Glomerular endothelial cell (primary cell): ENCODE measurements at places on chromosomes 5 and 9.

DNA sequence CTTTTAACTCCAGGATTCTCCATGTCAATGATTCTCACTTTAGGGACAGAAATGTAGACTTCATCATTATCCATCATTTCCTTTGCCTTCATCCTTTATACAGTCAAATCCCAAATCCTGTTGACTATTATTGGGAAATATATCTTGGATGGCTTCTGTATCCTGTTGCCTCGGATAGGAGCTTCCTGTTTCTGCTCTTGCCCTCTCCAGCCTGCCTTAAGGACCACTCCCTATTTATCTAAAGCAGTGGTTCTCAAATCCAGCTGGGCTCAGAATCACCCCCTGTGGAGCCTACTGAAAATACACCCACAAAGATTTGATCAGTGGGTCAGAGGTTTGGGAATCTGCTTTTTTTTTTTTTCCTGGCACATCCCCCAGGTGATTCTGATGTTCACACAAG is 8.5 kb downstream of the AFAP1L1 start:
- no peak for DNase-seq

DNA sequence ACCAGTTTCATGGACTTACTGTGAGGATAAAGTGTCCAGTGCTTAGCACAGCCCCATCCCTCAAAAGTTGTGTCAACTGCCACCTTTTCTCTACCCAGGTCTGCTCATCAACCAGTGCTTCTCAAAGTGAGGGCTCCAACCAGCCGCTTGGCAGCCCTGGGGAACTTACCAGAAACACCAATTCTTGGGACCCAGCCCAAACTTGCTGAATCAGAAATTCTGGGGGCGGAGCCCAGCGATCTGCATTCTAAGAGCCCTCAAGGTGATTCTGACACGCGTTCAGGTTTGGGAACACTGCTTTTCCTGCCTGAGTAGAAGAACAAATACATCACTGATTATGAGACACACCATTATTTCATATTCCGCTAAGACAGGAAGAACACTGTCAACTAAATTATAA is 132.0 kb downstream of the NSG2 start:
- no peak for DNase-seq

DNA sequence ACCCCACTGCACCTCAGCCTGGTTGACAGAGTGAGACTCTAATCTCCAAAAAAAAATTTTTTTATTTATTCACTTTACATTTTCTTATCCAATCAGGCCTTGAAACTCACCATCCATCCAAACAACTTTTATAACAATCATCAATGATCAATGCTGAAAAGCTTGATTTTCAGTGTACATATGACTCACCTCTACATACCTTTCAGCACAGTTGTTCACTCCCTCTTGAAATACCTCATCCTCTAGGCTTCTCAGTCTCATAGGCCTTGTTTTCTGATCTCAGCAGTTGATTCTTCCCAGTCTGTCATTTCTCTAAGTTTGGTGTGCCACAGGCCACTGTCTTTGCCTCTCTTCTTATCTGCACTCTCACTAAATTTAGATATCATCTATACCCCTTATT is 36.2 kb downstream of the GRIN3A start:
- no peak for DNase-seq

DNA sequence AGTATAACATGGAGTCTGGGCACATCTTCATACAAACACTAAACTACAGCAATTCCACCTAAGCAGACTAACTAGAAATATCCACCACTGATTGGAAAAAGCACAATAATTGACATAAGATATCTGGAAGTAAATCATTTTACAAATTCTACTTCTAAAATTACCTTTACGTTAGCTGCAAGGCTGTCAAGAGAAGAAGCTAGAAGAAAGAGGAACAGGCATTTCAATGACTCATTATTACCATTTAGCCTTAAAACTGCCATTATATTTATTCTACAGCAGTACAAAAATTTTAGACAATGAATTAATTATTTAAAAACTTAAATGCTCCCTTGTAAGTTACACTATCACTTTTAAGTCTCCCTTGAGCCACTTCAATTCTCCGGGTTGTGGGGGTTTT is 43.4 kb upstream of the PLPP6 start:
- no peak for DNase-seq

- DNase-seq: no peak
Observed at GRCh38 chr5:36396640-36397039, 94.9 kb upstream of the RANBP3L start.
